Inflammatory macrophage (primary cell): ENCODE measurements at places on chromosomes 5 and 9.
A peak's percentile ranks its signal among the peaks of the same experiment; 100 is the strongest.

- DNase-seq = no peak
Observed at GRCh38 chr9:128482186-128482585, 22.3 kb upstream of the GLE1 start.

GRCh38 chr5:72305194-72306142 lies 14.6 kb downstream of the MRPS27 start:
- DNase-seq = no peak

- DNase-seq = no peak
Observed at GRCh38 chr5:168467755-168468330, 18.4 kb upstream of the RARS1 start.

GRCh38 chr5:79581535-79581934 lies 30.7 kb upstream of the TENT2 start:
- no peak for DNase-seq

- no peak for DNase-seq
Observed at GRCh38 chr9:90307167-90307833, 335.3 kb downstream of the DIRAS2 start.

DNA sequence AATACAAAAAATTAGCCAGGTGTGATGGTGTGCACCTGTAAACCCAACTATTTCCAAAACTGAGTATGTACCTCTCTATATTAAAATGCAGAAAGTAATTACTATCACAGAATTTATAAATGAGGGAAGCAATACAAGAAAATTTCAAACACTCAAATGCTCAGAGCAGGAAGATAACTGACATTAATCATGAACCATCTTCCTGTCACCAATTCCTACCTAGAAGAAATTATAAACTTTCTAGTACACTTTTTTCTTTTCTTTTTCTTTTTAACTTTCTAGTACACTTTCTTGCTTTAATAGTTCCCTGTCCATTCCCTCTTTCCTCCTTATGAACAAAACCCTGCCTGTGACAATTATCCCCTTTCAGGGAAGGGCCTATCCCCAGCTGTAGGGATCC lies 106.8 kb downstream of the MED27 start:
- DNase-seq = no peak

DNA sequence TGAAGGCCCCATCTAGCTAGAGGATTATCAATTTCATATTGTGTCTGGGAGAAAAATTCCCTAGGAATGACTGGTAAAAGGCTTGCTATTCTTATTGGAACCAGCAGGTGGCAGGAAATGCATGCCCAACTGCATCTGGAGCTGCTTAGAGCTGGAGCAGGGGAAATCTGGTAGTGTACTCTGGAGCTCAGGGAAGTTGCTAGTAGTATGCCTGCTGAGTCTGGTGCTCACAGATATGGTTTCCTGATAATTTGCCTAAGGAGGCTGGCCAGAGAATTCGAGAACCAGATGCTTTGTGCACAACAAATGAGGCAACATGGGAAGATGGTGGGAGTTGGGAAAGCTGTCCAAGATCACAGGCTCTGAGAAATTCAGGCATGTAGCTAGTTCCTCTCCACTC lies 53.7 kb downstream of the G3BP1 start:
- peak; percentile 45 for DNase-seq

GRCh38 chr5:175873088-175873454 lies 1.7 kb downstream of the CPLX2 start:
- DNase-seq = peak; percentile 46

- DNase-seq = no peak
Observed at GRCh38 chr5:59656351-59657254, 236.9 kb downstream of the PDE4D start.

GRCh38 chr5:154734370-154735248 lies 20.6 kb upstream of the LARP1 start:
- peak; percentile 40 for DNase-seq

- DNase-seq = no peak
Observed at GRCh38 chr5:115333164-115333563, 36.7 kb upstream of the CCDC112 start.

GRCh38 chr9:90459321-90459720 lies 183.3 kb downstream of the DIRAS2 start:
- DNase-seq = no peak

DNA sequence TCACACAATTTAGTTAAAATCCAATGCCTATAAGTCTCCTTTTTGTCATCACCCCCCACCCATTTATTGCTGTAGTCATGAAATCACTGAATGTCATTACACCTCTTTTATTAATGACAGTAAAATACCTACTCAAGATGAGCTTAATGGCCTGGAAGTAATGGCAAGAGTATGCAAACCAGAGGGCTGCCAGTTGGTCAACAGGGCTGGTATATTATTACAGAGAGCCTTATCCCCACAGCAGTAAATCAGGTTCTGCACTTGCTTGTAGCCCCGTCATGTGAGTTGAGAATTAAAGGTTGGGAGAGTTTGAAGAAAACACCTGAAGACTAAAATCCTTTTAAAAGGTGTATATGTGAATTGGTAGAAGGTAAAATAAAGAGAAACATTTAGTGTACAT lies 372.4 kb downstream of the MAT2B start:
- DNase-seq = no peak

GRCh38 chr5:95892784-95893354 lies 68.8 kb downstream of the ELL2 start:
- DNase-seq = peak; percentile 51

- DNase-seq = no peak
Observed at GRCh38 chr9:127417131-127418036, 6.8 kb upstream of the ZNF79 start.

DNA sequence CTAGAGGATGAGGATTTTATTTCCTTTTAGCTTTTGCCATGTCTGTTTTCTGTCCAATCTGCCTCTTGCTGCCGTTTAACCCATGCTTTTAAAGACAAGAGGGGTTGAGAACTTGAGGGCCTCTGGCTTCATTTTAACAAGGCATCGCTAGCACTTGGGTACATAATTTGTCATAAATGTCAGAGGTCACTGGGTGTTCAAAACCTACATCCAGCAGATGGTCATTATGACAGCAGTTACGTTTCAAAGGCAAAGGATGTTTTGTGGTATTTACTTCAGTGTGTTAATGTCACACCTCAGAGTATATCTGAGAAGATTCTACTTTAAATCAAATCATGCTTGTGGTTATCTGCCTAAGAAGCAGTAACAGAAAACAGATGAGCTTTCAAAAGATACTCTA lies 918.3 kb downstream of the NR2F1-AS1 start:
- no peak for DNase-seq

GRCh38 chr5:133354323-133355185 lies 257.8 kb downstream of the FSTL4 start:
- peak; percentile 31 for DNase-seq

DNA sequence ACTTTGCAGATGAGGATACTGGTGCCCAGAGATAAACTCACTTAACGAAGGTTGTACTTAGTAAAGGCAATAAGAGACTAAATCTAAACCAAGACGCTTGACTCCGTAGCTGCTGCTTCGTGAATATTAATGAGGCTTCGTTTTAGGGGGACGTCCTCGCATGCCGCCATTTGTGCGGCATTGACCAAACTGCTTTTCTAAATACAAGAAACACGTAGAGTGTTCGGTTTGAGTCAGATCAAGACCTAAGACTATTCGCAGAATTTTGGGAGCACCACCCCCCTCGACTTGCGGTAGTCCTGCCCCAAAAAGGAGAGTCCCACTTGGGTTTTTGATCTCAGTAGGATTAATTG lies 1.1 kb downstream of the NPM1 start:
- DNase-seq = peak; percentile 1

DNA sequence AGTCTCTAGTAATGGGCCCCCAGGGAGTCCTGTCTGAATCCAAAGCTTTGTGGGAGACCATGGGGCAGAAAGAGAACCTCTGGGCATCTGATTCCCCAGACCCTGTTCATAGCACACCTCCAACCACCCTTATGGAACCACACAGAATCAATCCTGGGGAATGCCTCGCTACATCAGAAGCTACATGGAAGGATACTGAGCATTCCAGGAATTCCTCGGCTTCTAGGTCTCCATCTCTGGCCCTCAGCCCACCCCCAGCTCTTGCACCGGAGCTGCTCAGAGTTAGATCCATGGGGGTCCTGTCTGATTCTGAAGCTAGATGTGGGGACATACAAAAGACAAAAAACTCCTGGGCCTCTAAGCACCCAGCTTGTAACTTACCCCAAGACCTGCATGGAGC lies 28.4 kb downstream of the VCP start:
- no peak for DNase-seq

GRCh38 chr5:146448783-146449519 lies 1.8 kb downstream of the TCERG1 start:
- no peak for DNase-seq

- no peak for DNase-seq
Observed at GRCh38 chr5:178291161-178291561, 58.6 kb upstream of the PHYKPL start.

DNA sequence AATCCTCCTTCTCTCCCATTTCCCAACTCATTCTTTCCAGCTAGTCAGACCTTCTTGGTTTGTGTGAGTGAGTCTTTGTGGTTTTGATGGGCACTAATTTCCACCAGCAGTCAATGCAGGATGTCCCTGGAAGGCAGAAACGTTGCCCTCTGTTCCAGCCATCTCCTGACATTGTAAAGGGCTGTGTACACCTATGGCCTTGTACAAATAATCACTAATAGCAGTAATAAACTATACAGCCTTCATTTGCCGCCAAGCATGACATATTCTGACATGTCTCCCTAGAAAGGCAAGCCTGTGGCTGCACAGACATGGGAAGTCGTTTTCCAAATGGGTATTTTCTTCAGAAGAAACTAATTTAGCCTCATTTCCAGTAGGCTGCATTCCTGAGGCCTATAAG lies 18.4 kb upstream of the DENND1A start:
- DNase-seq = no peak

DNA sequence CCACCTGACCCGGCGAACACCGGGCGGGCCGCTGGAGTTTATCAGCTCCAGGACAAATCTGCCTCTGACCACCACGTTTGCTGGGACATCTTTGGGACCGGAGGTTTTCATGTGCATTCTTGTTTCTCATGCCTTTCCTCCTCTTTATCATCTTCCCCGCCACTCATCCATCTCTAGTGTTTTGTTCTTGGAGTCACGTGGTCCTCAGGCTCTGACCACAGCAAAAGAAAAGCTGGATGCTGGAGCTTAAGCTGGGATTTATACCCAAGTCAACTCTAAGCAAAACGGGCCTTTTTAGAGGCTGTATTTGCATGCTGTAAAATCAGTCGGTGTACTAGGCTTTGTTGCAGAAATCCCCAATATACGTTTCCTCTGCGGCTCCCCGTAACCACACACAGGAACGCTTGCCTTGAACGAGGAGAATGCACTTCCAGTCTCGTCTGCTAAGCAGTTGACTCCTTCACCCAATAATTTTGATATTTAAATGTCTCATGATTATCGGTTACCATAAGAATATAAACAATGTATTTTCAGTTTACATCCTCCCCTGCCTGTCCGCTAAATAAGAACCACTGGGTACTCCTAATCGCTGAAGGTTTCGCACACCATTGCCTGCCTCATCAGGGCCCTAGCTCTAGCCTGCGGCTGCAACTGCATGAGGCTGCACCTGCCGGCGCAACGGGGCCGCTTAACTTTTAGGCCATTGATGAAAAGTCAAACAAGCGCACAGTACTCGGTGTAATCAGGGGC lies 560 bp upstream of the NDUFS6 start:
- DNase-seq = peak; percentile 4

DNA sequence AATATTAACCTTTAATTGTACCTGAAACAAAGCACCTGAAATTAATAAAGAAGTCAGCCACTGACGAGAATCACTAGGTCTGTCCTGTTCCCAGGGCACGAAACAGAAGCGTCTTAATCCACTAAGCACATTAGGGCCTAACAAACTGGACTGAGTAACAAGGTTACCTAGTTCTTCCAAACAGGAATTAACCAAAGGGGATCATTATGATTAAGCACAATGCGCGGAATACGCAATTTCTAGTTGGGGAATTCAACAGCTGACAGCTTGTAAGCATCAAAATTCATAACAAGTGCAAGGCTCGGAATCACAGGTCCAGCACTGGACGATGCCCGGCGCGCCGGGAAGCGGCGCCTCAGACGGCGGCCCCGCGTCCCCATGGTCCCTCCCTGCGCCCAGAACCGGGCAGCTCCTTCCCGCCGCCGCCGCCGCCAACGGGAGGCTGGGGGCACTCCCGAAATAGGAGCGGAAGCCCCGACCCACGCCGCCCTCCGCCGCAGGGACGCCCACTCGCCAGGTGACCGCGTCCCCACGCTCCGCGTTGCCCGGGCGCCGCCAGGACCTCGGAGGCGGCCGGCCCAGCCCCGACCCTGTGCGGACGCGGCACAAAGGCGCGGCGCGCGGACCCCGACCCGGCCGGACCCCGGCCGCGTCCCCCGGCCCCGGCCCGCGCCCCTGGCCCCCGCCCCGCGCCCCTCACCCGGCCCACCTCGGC lies 898 bp downstream of the CAMSAP1 start:
- DNase-seq = peak; percentile 54

GRCh38 chr5:68114378-68115040 lies 101.0 kb upstream of the PIK3R1 start:
- DNase-seq = no peak

DNA sequence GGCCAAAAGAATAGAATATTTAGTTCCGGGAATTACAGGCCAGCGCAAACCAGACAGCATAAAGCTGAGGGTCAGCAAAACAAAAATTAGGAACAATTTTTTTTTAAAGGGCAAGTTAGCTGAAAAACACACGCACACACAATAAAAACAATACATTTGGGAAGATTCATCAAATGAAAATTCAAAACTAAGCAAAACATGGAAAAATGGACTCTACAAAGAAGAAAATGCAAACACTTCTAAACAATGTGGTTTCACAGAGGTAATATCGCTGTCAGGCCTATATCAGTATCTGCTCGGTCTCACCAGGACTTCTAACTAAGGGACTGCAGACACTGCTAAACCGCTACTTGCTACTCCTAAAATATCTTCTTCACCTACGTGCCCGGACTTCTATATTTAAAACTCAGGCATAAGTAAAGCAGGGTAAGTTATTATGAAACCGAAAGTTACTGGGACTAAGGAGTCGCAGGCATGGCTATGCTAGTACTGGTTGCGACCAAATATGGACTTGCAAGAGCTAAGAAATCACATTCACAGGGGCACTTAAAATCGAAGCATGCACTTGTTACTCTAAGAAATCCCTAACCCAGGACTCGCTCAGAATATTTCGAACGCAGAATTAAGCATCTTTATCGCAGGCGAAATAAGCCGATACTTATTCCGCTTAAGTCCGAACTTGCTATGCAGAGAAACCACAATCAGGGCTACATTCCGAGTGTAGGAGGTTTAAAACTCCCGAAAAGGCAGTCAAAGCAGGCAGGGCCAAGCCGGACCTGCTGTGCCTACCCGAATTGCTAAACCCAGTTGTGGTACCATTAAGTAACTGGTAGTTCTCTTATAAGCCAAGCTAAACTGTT lies 2.3 kb downstream of the ANXA2R start:
- peak; percentile 34 for DNase-seq

GRCh38 chr9:38352530-38353328 lies 39.8 kb upstream of the ALDH1B1 start:
- DNase-seq = no peak
